A549 treated with GW870086 at 1 μM for 4 hours (cell line): ENCODE measurements at places on chromosomes 11 and 22. TPM values are rescaled to one million over a fixed set of nuclear protein-coding genes. Genes with fewer than 3 reads are reported as not detected.

MOGAT2 gene
- not detected in 5 replicates for total RNA-seq

ATG16L2 gene
- 2.4 to 4.4 TPM (median 3.4 TPM) in 5 replicates for total RNA-seq

ETS1 gene
- 30.8 to 36.0 TPM (median 34.4 TPM) in 5 replicates for total RNA-seq

MS4A6E gene
- total RNA-seq, result not detected in 5 replicates

MMP13 gene
- not detected in 5 replicates for total RNA-seq

CRYBB3 gene
- 0.19 TPM in 1 of 5 replicates, not detected in the others for total RNA-seq

SLC22A6 gene
- total RNA-seq, result not detected in 5 replicates

C22orf31 gene
- not detected in 5 replicates for total RNA-seq

CFAP68 gene
- 30.5 to 36.4 TPM (median 33.4 TPM) in 5 replicates for total RNA-seq

PLCB3 gene
- total RNA-seq, result 13.5 to 23.1 TPM (median 19.9 TPM) in 5 replicates

GSTT2 gene
- 0.29 TPM in 1 of 5 replicates, not detected in the others for total RNA-seq

MS4A4A gene
- total RNA-seq, result not detected in 5 replicates

MYO7A gene
- 1.2 to 1.5 TPM (median 1.3 TPM) in 5 replicates for total RNA-seq

SPDYC gene
- not detected in 5 replicates for total RNA-seq

PRODH gene
- 0.89 to 1.6 TPM (median 0.97 TPM) in 5 replicates for total RNA-seq
